ENCODE measurements at places on chromosomes 7 and 10. TPM values are rescaled to one million over a fixed set of nuclear protein-coding genes. Genes with fewer than 3 reads are reported as not detected.

Gene BICC1
- 20.7 TPM for total RNA-seq

DNA sequence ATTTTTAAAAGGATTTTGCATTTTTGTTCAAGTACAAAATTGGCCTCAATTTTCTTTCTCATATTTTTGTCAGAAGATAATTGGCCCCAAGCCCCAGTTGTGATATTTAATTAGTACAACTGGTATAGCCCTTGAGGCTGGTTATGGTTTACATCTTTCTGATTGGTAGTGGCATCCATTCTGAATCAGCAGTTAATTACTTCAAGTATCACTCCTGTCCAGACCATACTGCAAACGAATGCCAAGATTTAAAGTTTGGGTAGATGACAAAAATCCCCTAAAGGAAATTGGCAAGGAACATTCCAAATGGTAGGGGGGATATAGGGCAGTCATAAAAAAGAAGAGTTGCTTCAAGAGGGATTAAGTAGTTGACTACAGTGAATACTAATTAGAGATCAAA lies 23.1 kb downstream of the MYPN start:
- DNase-seq, result no peak

GRCh38 chr10:22607261-22607660 lies 107.1 kb downstream of the PIP4K2A start:
- DNase-seq, result no peak

- no peak for DNase-seq
These were observed 286.1 kb upstream of the C7orf33 start for GRCh38 chr7:148304456-148304855.

DNA sequence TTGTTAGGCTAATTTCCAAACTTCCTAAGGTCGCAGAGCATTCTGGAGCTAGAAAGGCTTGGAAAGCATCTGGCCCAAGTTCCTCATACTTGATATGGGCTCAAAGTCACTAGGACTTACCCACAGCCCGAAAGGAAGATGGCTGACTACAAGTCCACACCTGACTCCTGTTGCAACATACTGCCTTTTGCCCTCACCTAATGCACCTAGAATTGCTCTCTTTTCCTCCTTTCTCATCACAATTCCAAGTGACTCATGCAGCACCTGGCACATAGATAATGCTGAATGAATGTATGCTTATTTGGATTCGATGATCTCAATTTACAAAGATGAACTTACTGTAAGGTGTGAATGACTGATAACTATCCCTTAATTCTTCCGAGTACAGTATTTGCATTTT lies 131.5 kb downstream of the SORBS1 start:
- no peak for DNase-seq

GRCh38 chr10:44960088-44960460 lies 472 bp downstream of the RASSF4 start:
- no peak for DNase-seq

Gene HMX3
- not detected for total RNA-seq

- DNase-seq, result no peak
These were observed 192.3 kb downstream of the IMMP2L start for GRCh38 chr7:111370002-111370401.

GRCh38 chr10:11225935-11226334 lies 208.3 kb downstream of the CELF2 start:
- peak; percentile 96 for DNase-seq

GRCh38 chr7:121666306-121666705 lies 206.7 kb upstream of the PTPRZ1 start:
- no peak for DNase-seq

DNA sequence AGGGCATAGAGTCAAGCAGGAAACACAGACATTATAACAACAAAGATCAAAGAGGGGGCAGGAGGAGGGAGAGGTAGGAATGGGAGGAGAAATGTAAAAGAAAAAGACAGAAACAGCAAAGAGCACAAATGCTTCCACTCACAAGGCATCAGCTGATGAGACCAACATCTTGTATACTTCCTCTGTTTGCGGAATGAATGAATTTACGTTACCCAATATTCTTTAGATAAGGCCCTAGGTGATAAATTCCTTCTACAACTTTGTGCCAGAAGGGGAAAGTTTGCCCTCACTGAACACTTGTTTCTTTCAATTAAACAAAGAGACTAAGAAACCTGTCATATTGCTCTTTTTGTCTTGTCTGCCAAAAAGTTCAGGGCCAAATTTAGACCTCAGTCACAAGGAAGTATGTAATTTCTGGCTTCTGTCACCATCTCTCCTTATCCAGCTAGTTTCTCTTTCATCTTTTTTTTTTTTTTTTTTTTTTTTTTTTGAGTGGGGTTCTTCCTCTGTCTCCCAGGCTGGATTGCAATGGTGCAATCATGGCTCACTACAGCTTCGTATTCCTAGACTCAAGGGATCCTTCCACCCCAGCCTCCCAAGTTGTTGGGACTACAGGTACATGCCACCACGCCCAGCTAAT lies 116.4 kb upstream of the NANOS1 start:
- DNase-seq, result no peak

DNA sequence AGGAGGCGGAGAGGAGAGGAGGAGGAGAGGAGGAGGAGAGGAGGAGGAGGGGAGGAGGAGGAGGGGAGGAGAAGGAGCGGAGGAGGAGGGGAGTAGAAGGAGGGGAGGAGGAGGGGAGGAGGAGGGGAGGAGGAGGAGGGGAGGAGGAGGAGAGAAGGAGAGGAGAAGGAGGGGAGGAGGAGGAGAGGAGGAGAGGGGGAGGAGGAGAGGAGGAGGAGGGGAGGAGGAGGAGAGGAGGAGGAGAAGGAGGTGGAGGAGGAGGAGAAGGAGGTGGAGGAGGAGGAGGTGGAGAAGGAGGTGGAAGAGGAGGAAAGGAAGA lies 15.5 kb upstream of the CRCP start:
- no peak for DNase-seq

DNA sequence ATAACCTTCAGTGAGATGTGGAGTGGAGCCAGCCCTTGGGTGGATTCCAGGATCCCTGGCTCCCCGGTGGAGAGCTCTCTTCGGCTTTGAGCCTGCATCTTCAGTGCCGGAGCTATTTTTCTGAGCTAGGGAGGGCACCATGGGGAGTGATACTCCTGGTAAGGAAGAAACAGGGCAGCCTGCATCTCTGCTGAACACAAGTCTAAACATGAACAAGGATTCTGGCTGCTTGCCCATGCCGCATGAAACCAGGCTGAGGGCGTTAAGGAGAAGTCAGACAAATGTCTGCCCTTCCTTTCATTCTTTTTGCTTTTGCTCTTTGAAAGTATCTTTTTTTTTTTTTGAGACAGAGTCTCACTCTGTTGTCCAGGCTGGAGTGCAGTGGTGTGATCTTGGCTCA lies 60.4 kb downstream of the EVX1 start:
- no peak for DNase-seq

Gene IL6
- total RNA-seq, result not detected

Gene CNNM1
- 0.32 TPM for total RNA-seq

GRCh38 chr10:78319371-78319770 lies 285.7 kb downstream of the RPS24 start:
- DNase-seq, result no peak

DNA sequence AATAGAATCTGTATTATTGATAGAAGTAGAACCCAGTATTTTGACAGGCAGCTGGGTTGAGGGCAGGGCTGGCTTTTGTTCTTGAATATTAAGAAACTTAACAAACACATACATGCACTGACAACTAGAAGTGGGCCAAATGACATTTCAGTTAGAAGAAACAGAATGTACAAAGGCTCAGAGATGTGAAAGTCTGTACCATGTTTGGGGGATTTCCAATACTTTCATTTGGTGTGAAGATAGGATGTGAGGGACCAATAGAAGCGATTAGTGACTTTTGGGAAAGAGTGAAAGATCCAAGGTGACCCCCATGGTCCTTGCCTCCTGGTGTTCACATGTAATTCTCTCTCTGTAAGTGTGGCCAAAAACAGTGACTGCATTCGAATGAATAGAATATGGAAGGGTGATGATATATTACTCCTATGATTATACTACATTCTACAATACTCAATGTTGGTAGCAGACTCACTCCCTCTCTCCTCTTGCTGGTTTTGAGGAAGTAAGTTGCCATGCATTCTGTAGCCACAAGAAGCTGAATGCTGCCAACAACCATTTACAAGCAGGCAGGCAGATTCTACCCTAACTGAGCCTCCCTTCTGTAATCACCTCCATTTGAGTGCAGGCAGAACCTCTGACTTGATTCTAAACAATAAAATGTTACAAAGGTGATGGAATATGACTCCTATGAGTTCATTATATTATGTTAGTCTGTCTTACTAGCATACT lies 151.4 kb downstream of the TMEM168 start:
- DNase-seq, result no peak

Gene FEZF1
- total RNA-seq, result not detected
